ENCODE measurements at places on chromosomes 11 and 22. TPM values are rescaled to one million over a fixed set of nuclear protein-coding genes. Genes with fewer than 3 reads are reported as not detected.

DNA sequence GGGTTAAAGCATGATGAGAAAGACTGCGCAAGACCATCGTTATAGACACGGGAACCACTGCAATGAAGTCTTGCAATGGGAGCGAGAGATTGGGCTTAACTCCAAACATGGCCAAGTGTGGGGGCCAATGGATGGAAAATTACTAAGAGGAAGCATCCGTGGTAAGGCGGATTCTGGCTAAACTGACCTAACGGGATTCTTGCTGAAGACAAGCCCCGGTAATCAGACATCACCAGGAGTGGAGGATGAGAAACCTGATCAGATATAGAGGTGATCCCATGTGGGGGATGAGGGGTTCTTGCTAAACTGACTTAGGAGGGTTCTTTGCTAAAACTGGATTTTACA is 5.8 kb upstream of the SYNGR1 start:
- DNase-seq, result peak; percentile 41

- DNase-seq, result no peak
These were observed 53.9 kb upstream of the RCE1 start for GRCh38 chr11:66789097-66789890.

GRCh38 chr22:17898375-17898774 is 124.1 kb upstream of the BID start:
- DNase-seq, result no peak

DNA sequence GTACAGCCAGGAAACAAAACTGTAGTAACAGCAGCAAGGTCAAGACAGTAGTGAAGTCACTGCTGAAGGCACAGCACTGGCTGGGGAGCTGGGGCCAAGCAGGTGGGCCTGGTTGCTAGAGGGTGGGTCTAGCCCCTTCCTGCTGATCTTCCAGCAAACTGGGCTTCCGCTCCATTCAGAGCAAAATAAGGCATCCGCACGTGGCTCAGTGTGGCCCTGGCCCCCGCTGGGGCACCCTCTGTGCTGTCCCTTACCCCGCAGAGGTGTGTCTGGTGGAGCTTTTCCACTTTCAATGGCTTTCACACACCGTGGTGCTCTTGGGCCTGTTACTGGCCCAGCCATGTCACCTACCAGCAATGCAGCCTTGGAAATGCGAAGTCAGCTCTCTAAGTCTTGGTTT is 162.4 kb upstream of the B3GAT1 start:
- DNase-seq, result no peak

GRCh38 chr22:27405672-27406388 is 395.7 kb downstream of the MN1 start:
- peak; percentile 80 for DNase-seq

DNA sequence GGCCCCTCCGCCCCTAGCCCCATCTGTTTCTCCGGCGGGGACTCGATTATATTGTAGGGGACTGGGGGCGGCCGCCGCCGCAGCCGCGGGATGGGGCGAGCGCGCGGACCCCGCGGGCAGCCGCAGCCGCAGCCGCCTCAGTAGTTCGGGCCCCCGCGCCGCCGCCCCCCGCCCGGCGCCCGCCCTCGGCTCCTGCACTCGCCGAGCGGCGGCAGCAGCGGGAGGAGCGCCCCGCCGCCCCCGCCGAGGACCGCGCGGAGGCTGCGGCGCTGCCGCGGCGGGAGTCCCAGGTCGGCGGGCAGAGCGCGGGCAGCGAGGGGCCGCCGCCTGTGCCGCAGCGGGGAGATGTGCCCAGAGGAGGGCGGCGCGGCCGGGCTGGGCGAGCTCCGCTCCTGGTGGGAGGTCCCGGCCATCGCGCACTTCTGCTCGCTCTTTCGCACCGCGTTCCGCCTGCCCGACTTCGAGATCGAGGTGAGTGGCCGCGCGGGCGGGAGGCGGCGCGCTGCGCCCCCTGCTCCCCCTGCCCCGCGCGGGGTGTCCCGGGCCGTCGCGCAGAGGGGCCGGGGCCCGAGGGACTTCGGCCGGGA is at the start of gene CECR2:
CECR2 (plus strand) TSS at position 22 of the 587 bp plus-strand sequence; CDS start at position 346, 324 bp downstream.
- DNase-seq, result no peak

DNA sequence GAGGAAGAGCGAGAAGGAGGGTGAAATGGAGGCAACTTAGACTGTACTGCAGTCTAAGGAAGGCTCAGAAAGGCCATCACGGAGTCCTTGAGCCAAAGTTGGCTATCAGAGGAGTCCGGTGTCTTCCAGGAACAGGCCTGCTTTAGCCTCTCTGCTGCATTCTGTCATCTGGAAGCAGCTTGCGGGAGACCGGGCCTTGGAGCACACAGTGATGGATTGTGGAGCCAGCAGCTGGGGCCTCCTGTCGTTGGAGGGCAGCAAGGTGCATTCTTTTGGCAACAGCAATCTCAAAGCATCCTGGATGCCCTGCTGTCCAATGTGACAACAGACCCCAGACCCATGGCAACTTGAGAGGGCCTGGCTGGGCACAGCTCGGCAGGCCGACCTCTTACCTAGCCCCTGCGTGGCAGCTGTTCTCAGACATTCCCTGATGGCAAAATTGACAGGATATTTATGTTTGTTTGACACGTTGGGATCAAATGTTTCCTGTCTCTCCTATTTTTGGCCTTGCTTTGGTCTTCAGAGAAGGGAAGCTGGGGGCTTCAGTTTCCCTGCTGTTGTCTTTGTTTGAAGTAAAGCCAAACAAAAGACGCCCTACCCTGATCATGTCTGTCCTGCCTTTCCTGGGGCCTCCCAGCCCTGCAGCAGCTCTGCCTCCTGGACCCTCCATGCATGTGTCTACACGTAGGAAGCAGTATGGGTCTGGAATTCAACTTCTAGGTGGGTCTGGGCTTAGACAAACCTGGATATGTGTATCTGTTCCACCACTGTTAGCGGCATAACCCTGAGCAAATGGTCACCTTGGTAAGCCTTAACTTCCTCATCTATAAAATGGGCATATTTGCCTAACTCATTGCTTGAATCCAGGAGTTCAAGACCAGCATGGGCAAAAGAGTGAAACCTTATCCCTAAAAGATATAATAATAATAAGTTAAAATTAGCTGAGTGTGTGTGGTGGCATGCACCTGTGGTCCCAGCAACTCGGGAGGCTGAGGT is 43.9 kb upstream of the LMO2 start:
- no peak for DNase-seq

- DNase-seq, result peak; percentile 90
These were observed 2.6 kb downstream of the CD44 start for GRCh38 chr11:35141571-35141971.

GRCh38 chr11:450809-451451 is 851 bp downstream of the PTDSS2 start:
- DNase-seq, result peak; percentile 84

- no peak for DNase-seq
These were observed 10.0 kb upstream of the UPB1 start for GRCh38 chr22:24485170-24485569.

GRCh38 chr11:21927628-21928027 is 265.3 kb upstream of the ANO5 start:
- DNase-seq, result no peak

- no peak for DNase-seq
These were observed 93.6 kb upstream of the CRYBB3 start for GRCh38 chr22:25105817-25106650.

The PRG2 gene
- not detected for total RNA-seq

The SF1 gene
- total RNA-seq, result 172 TPM

The IGLL5 gene
- not detected for total RNA-seq

The API5 gene
- total RNA-seq, result 38.2 TPM

The GLB1L3 gene
- total RNA-seq, result not detected
